ENCODE measurements at places on chromosomes 6 and 20. TPM values are rescaled to one million over a fixed set of nuclear protein-coding genes. Genes with fewer than 3 reads are reported as not detected.

C6orf132 gene
- not detected for total RNA-seq

JPH2 gene
- 0.08 TPM for total RNA-seq

THEMIS gene
- total RNA-seq, result not detected

LCA5 gene
- 1.6 TPM for total RNA-seq

LZTS3 gene
- total RNA-seq, result 3.6 TPM

NMBR gene
- total RNA-seq, result not detected

RNF182 gene
- 5.2 TPM for total RNA-seq

C6orf89 gene
- total RNA-seq, result 17.6 TPM

AVP gene
- total RNA-seq, result not detected

OTOR gene
- not detected for total RNA-seq

KIAA0408 gene
- 0.11 TPM for total RNA-seq

SEMG1 gene
- not detected for total RNA-seq

PHF20 gene
- 40.2 TPM for total RNA-seq

UNC5CL gene
- 0.53 TPM for total RNA-seq

CCDC170 gene
- total RNA-seq, result 0.45 TPM

EIF2S2 gene
- 170 TPM for total RNA-seq

NUS1 gene
- total RNA-seq, result 8.1 TPM
